ENCODE measurements at places on chromosomes 2 and 18.

GRCh38 chr2:30287857-30288513 lies 56.7 kb downstream of the LBH start:
- no peak for DNase-seq

GRCh38 chr2:60366135-60366712 lies 187.2 kb downstream of the BCL11A start:
- no peak for DNase-seq

DNA sequence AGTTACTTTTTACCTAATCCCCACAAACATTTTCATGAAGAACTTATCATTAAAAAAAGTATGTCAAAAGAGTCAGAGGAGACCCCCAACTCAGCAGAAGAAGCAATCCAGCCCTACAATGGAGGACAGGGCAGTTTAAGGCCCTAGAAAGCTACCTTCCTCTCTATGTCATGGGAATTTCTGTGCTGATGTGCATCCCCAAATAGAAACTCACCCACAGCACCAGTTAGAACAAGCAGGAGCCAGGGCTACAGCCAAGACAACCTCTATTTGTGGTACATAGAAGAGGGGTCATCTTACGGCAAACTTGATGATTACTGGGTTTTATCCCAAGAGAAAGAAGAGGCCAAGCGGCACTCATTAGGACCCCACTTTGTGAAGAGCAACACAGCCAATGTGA lies 160.9 kb upstream of the CCDC150 start:
- no peak for DNase-seq

DNA sequence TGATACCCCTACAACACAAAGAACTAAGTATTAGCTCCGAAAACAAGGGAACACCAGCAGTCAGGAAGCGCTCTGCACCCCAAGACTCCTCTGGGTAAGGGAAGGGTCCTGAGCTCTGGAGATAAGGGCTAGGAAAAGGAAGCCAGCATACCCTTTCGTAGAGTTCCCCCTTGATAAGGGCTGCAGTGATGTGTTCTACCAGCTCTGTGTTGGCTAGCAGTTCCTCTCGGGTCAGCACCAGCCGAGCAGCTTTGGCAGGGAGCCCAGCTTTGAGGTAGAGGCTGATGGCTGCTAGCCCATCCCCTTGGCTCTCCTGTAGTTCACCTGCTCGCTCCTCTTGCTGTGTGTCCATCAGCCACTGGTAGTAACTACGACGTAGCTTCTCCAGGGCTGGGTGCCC lies 18.9 kb downstream of the KRTCAP3 start:
- DNase-seq = no peak
